CD14-positive monocyte (primary cell): ENCODE measurements at places on chromosomes 12 and 14. TPM values are rescaled to one million over a fixed set of nuclear protein-coding genes. Genes with fewer than 3 reads are reported as not detected.

The SLC6A15 gene
- not detected for polyA plus RNA-seq

The CCNB1IP1 gene
- 4.7 and 8.6 TPM in 2 replicates for polyA plus RNA-seq

The GALNT4 gene
- 12.9 TPM for polyA plus RNA-seq

The ADAMTS20 gene
- polyA plus RNA-seq: not detected in 2 replicates

The FITM1 gene
- not detected for polyA plus RNA-seq

The NT5DC3 gene
- polyA plus RNA-seq: 1.5 and 4.8 TPM in 2 replicates

The GNB3 gene
- not detected for polyA plus RNA-seq

The IFI27L2 gene
- 96.1 TPM for polyA plus RNA-seq

The GPRC5D gene
- 0.49 TPM in 1 of 2 replicates, not detected in the other for polyA plus RNA-seq

The ACSM4 gene
- polyA plus RNA-seq: not detected

The RPGRIP1 gene
- polyA plus RNA-seq: 7.4 TPM

The WNT1 gene
- 0.09 and 0.33 TPM in 2 replicates for polyA plus RNA-seq

The SCAF11 gene
- polyA plus RNA-seq: 32.6 TPM

The CCDC177 gene
- polyA plus RNA-seq: not detected in 2 replicates

The TBK1 gene
- 24.7 TPM for polyA plus RNA-seq

The SOAT2 gene
- not detected for polyA plus RNA-seq

The PLBD1 gene
- 876 TPM for polyA plus RNA-seq

The ATL1 gene
- polyA plus RNA-seq: 1.1 TPM

The FIGNL2 gene
- polyA plus RNA-seq: 0.06 TPM

The ENDOU gene
- not detected for polyA plus RNA-seq

The CISTR gene
- not detected for polyA plus RNA-seq

The LALBA gene
- polyA plus RNA-seq: not detected

The GPR132 gene
- 6.3 TPM for polyA plus RNA-seq

The TMED10 gene
- polyA plus RNA-seq: 98.5 and 112 TPM in 2 replicates

The RTL1 gene
- polyA plus RNA-seq: not detected in 2 replicates

The TAS2R30 gene
- polyA plus RNA-seq: 0.05 TPM in 1 of 2 replicates, not detected in the other
